Cortex of kidney (tissue), 1 donor: ENCODE measurements at places on chromosomes 3 and 15.

DNA sequence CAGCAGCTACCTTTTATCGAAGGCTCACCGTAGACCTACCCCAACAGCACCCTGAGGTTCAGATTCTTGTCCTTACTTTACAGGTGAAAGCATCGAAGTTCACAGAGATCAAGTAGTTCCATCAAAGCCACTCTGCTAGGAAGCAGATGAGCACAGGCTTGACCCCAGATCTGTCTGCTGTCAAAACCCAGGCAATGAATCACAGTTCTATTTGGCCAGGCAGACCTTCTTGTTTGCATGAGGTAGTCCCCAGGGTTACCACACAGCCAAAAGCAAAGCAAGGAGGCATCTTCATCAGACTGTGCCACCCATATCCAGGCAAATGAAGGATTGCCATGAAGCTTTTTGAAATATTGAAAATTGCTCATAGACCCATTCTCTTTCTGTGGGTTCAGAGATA lies 33.0 kb downstream of the HES1 start:
- DNase-seq: no peak

- no peak for DNase-seq
Observed at GRCh38 chr3:23547905-23548650, 257.7 kb upstream of the UBE2E1 start.

- DNase-seq: no peak
Observed at GRCh38 chr3:155512867-155513261, 219.4 kb upstream of the STRIT1 start.

DNA sequence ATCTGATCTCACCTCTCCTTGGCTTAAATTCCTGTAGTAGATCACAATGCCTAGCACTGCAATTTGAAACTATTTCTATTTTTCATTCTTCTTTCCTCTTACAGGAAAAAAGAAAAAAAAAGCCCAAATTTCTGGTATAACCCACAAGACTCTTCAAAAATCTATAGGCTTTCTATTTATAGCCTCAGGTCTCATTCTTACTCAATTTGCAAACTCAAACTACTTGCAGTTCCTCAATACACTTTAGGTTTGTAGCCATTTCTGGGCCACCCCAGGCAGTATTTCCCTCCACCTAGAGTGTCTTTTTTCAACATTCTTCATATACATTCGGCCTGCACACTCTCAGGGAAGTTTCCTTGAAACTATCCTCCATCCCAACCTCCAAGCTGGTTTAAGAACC lies 169.0 kb downstream of the TBC1D5 start:
- DNase-seq: no peak

- no peak for DNase-seq
Observed at GRCh38 chr3:37907906-37908305, 46.2 kb downstream of the CTDSPL start.

DNA sequence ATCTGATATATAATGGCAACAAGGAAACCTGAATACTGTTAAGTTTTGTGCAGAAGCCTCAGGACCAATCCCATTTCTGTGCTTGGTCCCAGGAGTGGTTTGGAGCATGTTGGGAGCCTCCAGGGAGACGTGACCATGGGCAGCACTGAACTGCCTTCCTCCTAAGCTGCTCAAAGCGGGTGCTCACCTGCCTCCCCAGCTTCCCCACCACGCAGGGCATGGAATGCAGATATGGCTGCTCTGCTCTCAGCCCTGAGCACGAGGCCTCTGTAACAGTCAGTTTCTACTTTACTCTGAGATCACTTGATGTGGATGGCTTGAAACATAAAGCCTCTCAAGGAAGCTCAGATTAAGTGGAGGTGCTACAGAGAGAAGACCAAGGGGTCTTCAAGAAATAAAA lies 49.3 kb downstream of the MESD start:
- no peak for DNase-seq

GRCh38 chr3:81732642-81733041 lies 28.8 kb downstream of the GBE1 start:
- no peak for DNase-seq

DNA sequence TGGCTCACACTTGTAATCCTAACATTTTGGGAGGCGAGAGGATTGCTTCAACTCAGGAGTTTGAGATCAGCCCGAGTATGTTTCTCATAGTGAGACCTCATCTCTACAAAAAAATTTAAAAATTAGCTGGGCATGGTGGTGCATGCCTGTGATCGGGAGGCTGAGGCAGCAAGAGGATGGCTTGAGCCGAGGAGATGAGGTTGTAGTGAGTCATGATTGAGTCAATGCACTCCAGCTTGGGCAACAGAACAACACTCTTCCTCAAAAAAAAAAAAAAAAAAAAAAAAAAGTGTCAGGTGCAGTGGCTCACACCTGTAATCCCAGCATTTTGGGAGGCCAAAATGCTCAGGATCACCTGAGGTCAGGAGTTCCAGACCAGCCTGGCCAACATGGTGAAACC lies 2.4 kb downstream of the RPL39L start:
- DNase-seq: no peak

- DNase-seq: no peak
Observed at GRCh38 chr3:66182246-66182645, 38.6 kb upstream of the SLC25A26 start.

DNA sequence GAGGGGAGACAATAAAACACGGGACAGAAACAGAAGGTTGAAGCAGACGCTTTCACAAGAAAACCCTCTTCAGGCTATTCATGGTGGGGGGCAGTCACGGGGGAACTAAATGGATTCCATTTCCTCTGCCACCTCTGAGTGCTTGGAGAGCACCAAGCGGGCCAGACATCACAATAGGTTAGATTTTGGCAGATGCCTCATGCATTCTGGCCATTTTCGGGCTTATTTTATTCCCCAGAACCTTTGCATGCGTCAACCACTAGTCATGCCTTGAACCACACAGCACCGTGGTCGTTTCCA lies 82.2 kb downstream of the RORA start:
- DNase-seq: no peak

DNA sequence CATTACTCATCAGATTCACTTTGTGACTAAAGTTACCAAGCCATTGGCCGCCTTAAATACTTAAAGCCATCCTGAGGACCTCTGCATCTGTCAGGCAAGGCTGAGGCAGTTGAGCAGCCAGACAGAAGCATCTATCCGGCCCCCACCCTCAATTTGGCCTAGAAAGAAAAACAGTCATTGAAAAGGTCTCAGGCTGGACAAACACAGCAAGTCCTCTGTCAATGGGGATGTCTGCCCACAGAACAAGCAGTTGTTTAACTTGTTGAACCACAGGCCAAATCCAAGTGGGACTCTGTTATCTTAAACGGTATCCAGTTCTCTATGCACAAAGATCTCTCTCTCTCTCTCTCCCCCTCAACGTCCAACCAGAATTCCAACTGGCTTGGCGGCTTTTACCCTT lies 2.8 kb downstream of the ZIC4 start:
- DNase-seq: no peak

DNA sequence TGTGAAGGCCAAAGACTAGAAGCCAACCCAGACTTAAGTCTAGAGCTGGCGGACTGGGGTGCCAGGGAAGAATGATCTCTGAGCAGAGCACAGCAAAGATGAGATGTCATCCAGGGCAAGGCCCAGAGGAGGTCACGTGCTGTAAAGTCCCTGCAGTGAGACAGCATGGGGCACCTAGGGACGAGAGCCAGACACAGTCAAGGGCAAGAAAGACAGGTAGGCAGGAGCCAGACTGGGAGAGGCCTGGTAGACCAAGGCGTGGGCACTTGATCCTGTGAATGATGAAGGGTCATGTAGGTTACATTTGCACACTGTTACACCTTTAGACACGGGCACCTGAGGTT lies 379.7 kb upstream of the PROK2 start:
- DNase-seq: no peak

DNA sequence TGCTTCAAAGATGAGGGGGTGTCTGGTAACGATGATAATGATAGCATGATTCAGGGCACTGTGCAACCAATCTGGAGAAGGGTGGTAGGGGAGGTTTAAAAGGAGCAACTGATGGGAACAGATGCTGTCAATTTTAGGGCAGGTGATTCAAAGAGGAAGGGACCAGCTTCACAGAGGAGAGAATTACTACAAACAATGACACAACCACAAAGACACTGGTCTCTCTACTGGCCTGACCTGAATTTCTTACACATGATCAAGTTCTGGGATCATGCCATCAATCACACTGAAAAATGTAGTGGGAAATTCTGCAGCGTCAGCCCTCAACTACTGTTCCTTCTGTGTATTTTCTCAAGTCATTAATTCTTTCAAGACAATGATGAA lies 2.6 kb upstream of the CDV3 start:
- DNase-seq: no peak

- no peak for DNase-seq
Observed at GRCh38 chr3:139522421-139522820, 17.1 kb downstream of the RBP1 start.

GRCh38 chr3:101091489-101091888 lies 98.3 kb upstream of the ABI3BP start:
- no peak for DNase-seq

GRCh38 chr15:26087881-26088280 lies 224.8 kb upstream of the ATP10A start:
- no peak for DNase-seq

DNA sequence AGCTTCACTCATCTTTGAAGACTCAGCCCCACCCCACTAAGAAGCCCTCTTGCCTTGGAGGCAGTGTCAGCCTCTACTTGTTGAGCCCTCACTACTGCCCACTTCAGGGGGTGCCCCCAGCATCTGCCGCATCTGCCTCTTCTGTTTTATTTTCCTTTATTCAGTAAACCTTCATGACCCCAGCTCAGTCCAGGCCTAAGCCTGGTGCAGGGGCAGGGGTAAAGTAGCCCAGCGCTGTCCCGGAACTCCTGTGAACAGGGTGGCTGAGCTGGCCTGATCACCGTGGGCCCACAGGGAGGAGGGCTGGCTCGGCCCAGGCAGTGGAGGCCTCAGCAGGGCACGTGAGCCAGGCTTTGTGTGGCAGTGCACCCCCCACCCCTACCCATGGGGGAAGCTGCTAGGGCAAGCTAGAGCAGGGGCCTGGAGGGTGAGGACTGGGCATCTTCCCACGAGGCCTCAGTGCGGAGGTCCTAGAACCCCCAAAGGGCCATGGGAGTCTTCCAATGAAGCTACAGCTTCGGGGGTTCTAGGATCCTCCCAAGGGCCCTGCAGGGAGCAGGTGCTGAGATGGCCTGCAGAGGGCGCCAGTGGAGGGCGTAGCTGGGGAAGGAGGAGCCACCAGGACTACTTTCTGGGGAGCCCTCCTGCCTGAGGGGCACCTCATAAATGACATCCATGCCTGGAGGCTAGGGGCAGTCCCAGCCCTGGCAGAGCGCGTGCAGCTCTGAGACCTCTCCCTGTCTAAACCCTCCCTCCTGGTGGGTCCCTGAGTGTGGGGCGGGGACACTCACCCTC lies 36.0 kb downstream of the TSPAN3 start:
- DNase-seq: no peak

GRCh38 chr3:29465836-29466235 lies 185.0 kb downstream of the RBMS3 start:
- no peak for DNase-seq

DNA sequence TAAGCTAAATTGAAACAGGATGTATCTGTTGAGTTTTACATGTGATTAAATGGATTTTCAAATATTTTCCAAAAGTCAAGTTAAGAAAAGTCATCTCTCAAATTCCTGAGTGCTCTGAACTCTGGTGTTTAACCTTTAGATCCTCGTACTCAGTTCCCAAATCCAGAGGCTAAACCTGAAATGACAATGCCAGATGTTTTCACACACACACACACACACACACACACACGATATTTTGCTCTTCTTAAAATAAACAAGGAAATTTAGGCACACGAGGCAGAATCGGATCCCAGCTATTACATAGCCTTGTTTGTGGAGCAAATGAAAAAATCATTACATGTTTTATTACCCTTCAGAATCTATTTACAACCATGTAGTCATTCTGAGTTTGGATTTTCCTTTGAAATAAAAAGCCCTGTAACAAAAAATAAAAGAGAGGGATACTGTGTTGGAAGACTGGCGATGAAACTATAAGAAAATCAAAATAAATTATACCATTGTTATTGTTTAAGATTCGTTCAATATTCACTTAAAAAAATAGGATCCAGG lies 20.6 kb upstream of the UBE2E1 start:
- no peak for DNase-seq

DNA sequence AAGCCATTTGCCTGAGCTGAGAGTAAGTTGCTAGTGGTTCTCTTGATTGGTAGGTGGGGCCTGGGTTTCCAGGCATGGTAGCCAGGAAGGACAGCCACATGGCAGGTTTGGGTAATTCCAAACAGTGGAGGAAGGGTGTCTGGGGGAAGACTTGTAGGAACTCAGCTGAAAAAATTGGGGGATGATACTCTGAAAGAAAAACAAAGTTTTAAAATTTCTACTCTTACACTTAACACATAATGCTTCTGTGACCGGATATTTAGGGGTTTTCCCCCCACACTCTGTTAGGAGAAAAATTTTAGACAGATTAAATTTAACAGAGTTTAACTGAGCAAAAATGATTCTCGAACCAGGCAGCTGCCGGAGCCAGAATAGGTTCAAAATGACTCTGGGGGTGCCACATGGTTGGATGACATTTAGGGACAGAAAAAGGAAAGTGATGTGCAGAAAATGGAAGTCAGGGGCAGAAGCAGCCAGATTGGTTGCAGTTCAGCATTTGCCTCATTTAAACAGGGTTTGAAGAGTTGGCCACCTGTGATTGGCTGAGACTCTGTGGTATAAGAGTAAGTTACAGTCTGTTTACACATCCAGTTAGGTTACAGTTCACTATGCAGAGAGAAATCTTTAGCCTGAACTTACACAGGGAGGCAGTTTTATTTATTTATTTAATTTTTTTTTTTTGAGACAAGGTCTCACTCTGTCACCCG lies 8.1 kb downstream of the B2M start:
- DNase-seq: no peak

GRCh38 chr3:142433110-142433509 lies 14.7 kb downstream of the XRN1 start:
- DNase-seq: no peak

DNA sequence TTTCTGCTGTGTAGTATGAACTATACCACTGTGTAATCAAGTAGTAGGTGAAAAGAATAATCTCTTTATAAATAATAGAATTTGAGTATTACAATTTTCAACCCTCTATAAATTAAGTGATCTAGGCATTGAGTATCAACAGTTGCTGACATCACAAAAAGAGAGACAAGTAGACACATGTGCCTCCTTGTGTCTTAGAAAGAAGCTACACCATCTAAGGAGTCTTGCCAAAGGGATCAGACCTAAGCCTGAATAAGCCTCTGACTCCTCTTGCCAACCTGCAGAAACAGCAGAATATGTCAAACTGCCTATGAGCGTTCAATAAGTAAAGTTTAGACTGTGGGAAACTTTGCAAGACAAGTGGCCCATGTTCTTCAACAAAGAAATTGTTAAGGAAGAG lies 5.8 kb upstream of the MTMR10 start:
- no peak for DNase-seq

GRCh38 chr15:75723847-75724660 lies 11.4 kb upstream of the CSPG4 start:
- DNase-seq: no peak

DNA sequence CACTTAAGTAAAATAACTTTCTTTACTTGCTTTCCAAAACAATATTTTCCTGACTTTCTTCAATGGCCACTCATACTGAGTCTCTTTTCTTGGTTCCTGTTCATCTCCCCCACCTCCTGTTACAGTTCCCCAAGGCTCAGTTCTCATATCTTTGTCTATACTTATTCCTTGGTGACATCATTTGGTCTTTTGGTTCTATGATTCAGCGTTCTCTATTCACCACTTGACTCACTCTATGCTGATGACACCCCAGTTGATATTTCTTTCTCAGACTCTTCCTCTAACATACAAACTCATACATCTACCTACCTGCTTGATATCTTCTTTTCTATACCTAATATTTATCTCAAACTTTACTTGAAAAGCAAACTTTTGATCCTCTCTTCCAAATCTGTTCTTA lies 85.0 kb upstream of the P3H2 start:
- DNase-seq: no peak

GRCh38 chr3:159187232-159187631 lies 385.4 kb downstream of the MFSD1 start:
- DNase-seq: no peak
